Fibroblast of the aortic adventitia (primary cell): ENCODE measurements at places on chromosomes 2 and 18. TPM values are rescaled to one million over a fixed set of nuclear protein-coding genes. Genes with fewer than 3 reads are reported as not detected.

DGUOK gene
- 15.3 and 57.7 TPM in 2 replicates for total RNA-seq

TTN gene
- total RNA-seq = 0.16 and 5.5 TPM in 2 replicates

ELAC1 gene
- total RNA-seq = 8.3 and 12.5 TPM in 2 replicates

GAREM1 gene
- 2.4 and 5.5 TPM in 2 replicates for total RNA-seq

CFC1 gene
- total RNA-seq = not detected in 2 replicates

SCN9A gene
- total RNA-seq = 14.0 and 22.9 TPM in 2 replicates

SCN7A gene
- total RNA-seq = under 0.01 and 4.7 TPM in 2 replicates

ATP8B1 gene
- 11.2 and 80.4 TPM in 2 replicates for total RNA-seq

GREB1 gene
- under 0.01 and 1.7 TPM in 2 replicates for total RNA-seq

ZSWIM2 gene
- total RNA-seq = 0.18 TPM in 1 of 2 replicates, not detected in the other

SPHKAP gene
- 0.09 TPM in 1 of 2 replicates, not detected in the other for total RNA-seq
